ENCODE measurements at places on chromosomes 4 and X.

DNA sequence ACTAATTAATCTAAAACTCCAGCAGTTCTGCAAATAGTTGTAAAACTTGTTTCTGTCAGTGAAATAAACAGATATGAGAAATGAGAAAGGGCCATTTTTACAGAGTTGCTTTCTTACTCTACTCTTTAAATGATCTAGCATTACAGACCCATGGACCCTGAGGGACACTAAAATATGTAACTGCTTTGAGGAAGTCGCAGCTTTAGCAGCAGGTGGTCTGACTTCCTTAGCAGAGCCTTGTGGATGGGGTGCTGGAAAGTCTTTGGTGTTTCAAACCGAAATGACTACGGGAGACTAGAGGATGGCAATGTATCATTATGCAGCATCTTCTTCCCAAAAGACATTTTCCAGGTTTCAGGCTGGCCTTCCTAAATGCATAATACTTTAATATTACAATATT lies 18.7 kb downstream of the SHISA3 start:
- no peak for DNase-seq

- no peak for DNase-seq
These were observed 42.9 kb upstream of the TAB3 start for GRCh38 chrX:30931920-30932319.

DNA sequence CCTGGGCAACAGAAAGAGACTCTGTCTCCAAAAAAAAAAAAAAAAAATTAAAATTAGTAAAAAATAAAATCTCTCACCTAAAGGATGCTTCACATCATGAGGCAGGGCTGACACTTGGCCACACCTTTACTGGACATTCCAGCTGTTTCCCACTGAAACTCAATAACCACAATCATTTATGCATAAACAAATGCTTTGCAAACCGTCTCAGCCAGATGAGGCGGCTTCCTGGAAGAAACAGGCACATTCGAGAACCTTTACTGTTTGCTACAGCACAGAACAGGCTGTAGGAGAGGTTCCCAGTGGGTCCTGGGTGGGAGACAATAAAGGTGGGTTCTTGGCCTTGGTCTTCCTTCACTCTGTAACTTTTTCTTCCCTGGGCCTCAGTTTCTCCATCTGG lies 10.9 kb upstream of the TBC1D14 start:
- DNase-seq: no peak

DNA sequence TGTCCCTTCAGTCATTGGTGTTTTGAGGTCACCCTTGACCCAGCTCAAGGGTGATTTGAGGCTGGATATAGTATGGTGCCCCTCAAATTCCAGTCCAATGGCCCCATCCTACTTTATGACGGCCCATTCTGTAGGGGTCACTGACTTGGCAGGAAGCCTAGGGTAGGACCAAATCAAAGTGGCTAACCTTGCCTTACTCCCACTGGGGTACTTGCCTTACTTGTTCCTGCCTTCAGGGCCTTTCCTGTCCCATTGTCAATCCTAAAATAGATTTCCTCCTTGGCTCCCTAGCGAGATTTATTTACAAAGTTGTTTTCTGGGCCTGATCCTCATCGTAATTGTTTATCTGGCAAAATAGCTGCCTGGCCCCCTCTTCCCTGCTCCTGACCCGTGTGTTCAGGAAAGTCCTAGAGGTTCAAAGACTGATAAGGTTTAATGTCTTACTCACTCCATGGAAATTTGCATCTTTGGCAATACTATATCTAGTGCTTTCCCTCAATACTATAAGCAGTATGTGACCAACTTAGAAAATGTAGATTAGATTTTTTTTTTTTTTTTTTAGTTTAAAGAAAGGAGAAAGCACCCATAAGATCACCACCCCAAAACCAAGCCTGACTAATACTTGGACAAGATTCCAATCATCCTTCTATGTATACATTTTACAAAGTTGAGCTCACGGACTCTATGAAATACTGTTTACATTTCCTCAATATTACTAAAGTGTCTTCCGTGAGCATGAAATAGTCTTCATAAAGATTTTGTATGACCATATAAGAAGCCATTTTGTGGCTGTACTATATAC lies 44.8 kb downstream of the MSN start:
- DNase-seq: no peak

- no peak for DNase-seq
These were observed 33.9 kb upstream of the SLC7A11 start for GRCh38 chr4:138275963-138276621.

- DNase-seq: no peak
These were observed 1.7 kb upstream of the PPP2R2C start for GRCh38 chr4:6474053-6474568.

- DNase-seq: no peak
These were observed 32.5 kb downstream of the TLL1 start for GRCh38 chr4:165905405-165906027.

DNA sequence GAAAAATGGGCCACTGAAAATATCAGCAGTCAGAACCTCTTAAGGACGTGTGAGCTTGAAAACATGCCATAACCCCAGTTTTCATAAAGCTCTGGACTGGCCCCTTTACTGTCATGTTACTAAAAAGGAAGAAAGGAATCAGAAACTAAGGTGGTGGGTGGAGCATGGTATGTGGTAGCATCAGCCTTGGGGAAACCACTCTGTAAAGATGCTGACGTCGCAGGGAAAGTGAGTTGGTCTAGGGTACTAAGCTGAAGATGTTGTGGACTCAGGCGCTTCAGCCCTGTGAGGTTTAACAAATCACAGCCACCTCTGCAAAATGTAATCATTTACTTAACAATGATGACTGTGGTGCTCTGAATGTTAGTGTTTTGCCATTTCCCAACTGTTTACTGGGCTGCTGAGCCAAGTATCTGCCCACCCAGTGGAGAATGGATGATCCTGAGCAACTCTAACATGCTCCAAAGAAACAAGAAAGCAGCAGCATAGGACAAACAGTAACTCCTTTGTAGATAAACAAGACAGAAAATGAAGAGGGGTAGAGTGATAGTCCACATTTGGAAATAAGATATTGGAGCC lies 33.4 kb downstream of the C4orf54 start:
- no peak for DNase-seq

- no peak for DNase-seq
These were observed 15.6 kb downstream of the TET2 start for GRCh38 chr4:105162123-105162796.

GRCh38 chrX:51487960-51488267 lies 8.5 kb downstream of the NUDT11 start:
- no peak for DNase-seq

GRCh38 chr4:35347276-35347675 lies 897.0 kb downstream of the ARAP2 start:
- no peak for DNase-seq

DNA sequence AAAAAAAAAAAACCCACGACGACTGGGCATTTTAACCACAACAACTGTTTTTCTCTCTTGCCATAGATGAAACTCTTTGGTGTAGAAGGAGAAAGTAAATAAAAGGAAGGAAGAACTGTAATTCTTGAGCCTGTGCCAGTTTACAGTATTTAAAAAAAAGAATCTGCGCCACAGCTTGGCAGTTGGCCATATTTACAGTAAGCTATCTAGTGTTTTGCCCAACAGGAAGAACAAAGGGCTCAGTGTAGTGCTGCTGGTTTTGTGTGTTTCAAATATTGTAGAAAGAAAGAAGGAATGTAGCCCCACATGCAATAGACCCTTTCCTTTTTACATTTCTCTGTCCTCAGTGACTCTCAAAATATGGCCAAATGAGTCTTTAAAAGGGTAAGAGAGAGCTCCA lies 66.1 kb downstream of the NR3C2 start:
- no peak for DNase-seq

DNA sequence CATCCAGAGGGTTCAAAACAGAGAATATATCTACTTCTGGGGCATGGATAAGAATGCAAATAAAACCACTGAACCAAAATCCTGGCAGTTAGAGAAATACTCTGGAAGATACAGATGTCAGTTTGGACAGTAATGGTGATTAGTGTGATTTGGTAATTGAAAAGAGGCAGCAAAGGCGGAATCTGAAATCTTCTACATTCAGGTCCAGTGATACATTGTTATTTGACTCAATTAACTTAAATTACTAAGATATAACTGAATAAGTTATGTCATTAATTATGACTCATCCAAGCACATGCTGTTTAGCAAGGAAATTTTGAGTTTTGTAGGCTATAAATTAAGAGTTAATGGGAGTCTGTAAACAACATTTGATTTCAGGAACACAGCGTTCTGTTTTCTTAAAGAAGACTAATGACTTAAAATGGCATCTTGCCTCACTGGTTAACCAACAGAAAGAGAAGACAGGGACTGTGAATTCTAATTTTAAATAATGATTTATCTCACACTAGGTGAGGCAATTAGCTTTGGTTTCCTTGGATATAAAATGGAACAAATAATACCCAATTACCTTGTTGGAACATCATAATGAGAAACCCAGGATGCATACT lies 937.1 kb downstream of the PDHA2 start:
- no peak for DNase-seq

DNA sequence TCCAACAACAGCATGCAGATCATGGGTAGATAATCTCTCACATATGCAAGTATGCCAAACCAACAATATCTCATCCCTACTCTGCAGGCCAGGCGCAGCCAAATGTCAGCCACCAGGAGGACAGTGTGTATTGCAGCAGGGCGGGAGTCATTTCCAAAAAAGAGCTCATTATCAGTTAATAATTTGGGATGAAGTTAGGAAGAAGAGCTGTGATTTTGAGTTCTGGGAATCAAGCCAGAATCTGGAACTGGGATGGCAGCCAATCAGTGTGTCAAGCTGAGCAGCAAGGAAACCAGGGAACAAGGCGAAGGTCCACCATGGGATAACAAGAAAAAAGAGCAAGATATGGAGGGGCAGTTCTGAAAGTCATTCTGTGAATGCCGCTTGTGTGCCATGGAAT lies 88.2 kb upstream of the CAMK2D start:
- DNase-seq: peak; percentile 1

GRCh38 chr4:159205466-159205865 lies 102.6 kb downstream of the RAPGEF2 start:
- DNase-seq: no peak

DNA sequence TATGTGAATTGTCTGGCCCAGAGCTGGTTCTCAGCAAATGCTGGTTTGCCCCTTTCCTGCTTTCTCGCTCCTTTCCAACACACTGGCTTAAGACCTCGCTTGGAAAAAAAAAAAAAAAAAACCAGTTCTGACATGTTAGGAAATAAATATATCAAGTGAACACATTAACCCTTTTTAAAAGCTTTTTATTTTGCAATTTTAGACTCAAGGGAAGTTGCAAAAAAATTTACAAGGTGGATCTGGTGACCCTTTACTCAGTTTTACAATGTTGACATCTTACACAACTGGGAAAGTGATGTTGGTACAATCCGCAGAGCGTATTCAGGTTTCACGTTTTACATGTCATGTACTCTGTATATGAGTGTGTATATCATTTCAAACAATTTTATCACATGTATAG lies 100.1 kb downstream of the RTL5 start:
- no peak for DNase-seq

DNA sequence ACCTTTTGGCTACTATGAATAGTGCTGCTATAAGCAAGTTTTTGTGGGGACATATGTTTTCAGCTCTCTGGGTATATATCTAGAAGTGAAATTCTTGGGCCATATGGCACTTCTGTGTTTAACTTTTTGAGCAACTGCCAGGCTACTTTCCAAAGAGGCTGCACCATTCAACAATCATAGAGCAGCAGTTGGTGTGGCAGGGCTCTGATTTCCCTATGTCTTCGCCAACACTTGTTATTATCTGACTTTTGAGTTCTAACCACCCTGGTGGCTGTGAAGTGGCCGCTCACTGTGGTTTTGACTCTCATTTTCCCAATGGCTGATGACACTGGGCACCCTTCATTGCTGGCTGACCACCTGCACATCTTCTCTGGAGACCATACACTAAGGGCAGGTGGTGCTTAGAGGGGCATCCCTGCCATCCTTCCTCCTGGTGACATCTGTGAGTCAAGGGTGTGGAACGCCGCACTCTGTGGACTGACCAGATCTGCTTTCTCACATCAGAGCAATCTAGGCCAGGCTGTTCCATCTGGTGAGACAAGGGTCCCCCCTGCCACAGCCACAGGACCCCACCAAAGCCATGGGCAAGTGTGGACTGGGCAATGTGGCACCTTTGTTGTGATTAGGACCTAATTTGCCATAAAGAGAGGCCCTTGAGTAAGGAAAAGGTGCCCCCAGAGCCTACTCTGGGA lies 49.6 kb downstream of the ZFYVE28 start:
- DNase-seq: no peak

DNA sequence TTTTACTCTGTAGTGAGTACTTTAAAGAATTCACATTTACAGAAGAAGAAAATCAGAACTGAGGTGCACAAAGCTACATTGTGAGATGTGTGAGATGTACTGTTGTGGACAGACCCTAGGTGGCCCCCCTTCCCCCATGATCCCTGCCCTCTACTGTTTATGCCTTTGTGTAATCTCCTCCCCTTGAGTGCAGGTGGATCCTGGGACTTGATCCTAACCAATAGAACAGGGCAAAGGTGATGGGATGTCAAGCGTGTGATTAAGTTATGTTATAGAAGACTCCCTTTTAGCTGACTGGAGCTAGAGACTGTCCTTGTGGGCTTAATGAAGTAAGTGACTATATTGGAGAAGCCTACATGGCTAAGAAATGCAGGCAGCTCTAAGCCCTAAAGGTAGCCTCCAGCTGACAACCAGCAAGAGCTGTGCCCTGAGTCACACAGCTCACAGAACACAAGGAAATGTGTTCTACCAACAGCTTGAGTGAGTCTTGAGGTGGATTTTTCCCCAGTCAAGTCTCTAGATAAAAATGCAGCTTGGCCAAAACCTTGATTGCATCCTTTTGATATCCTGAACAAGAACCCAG lies 225.2 kb upstream of the LEF1 start:
- no peak for DNase-seq

DNA sequence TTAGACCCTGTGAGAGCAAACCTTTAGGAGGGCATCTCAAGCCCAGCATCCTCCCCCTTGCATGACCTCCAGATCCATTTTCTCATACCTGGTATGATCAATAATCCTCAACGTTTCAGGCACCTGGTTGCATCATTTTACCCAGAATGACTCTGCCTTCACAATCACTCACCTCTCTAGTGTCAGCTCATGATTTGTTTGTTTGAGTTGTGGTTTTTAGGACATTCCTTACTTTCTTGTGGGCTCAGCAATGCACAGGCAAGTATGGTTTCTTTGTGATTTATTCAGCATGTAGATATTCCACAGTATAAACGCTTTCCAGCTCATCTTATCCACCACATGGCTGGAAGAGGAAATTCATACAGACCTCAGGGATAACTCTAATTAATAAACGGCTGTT lies 93.6 kb upstream of the CPEB2 start:
- DNase-seq: no peak

DNA sequence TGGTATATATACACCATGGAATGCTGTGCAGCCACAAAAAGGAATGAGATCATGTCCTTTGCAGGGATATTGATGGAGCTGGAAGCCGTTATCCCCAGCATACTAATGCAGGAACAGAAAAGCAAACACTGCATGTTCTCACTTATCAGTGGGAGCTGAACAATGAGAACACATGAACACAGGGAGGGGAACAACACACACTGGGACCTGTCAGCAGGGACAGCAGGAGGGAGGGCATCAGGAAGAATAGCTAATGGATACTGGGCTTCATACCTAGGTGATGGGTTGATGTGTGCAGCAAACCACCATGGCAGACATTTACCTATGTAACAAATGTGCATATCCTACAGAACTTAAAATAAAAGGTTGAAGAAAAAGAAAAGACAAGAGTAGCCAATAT lies 81.1 kb upstream of the ADAD1 start:
- no peak for DNase-seq
